ENCODE measurements at places on chromosomes 12 and 14.

- no peak for DNase-seq
Observed at GRCh38 chr12:128047266-128048060, 219.5 kb upstream of the TMEM132C start.

DNA sequence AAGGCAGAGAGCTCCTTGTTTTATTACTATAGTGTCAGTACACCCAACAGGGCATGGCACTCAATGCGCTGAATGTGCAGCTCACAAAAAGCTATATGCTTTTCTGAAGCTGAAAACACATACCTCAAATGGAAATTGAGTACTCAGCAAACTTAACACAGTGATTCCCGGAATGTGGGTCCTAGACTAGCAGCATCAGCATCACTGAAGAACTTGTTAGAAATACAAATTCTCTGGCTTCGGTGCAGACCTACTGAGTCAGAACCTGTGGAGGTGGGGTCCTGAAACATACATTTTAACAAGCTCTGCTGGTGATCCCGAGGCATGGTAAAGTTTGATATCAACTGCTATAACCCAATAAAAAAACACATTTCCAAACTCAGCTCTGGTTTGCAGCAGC is 14.9 kb downstream of the RERG start:
- DNase-seq = no peak

GRCh38 chr14:51018521-51018920 is 74.2 kb upstream of the PYGL start:
- no peak for DNase-seq

GRCh38 chr12:22101749-22102243 is 55.8 kb downstream of the CMAS start:
- peak; percentile 2 for DNase-seq
